ENCODE measurements at places on chromosomes 11 and 22. TPM values are rescaled to one million over a fixed set of nuclear protein-coding genes. Genes with fewer than 3 reads are reported as not detected.

Gene OR51E1
- total RNA-seq = not detected

Gene SLC17A6
- total RNA-seq = not detected

Gene MN1
- 8.4 TPM for total RNA-seq

Gene COA4
- total RNA-seq = 112 TPM

Gene VWA5A
- 12.8 TPM for total RNA-seq

Gene CNTN5
- total RNA-seq = 0.66 TPM

Gene ANGPTL5
- not detected for total RNA-seq

Gene SLC22A12
- total RNA-seq = not detected

Gene APOBEC3B
- total RNA-seq = 9.0 TPM

Gene MYEOV
- 192 TPM for total RNA-seq

Gene APOL1
- total RNA-seq = 0.87 TPM

Gene SLC43A1
- total RNA-seq = 18.4 TPM

Measured in A673 (cell line).